NCI-H187 treated with DMSO at 0.1 percent for 48 hours (cell line): ENCODE measurements at places on chromosomes 5 and 9.

DNA sequence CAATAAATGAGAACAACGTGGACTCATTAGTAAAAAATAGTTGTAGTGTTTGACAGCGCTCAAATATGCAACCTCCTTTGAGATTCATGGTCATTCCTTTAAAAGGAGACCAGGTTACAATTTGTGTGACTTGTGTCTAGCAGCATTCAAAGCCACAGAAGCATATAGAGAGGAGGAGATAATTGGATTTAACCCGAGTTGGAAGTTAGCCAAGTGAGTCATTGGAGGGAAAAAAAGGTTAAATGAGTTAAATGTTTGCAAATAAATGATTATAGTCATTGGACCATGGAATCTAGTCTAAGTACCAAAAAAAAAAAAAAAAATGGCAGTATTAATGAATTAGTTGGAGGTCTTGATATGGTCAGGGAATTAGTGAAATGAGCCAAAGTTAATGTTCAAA, 90.9 kb downstream of the ITGA1 start:
- DNase-seq, result no peak

- DNase-seq, result no peak
Measured at GRCh38 chr9:127898433-127899127, 823 bp downstream of the ST6GALNAC6 start.

DNA sequence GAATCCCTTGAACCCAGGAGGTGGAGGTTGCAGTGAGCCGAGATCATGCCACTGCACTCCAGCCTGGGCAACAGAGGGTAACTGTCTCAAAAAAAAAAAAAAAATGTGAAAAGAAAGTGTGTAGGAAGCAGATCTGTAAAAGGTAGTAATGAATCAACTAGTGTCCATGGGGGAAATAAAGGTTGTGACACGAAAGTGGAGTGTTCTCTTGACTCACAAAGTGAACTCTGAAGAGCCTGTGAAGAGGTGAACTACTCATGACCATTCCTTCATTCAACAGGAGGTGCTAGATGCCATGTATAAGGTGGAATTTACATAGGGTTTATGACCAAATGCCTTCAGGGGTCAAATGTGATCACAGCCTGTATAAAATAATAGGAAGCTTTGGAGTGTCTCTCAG, 12.8 kb downstream of the IQGAP2 start:
- DNase-seq, result no peak

DNA sequence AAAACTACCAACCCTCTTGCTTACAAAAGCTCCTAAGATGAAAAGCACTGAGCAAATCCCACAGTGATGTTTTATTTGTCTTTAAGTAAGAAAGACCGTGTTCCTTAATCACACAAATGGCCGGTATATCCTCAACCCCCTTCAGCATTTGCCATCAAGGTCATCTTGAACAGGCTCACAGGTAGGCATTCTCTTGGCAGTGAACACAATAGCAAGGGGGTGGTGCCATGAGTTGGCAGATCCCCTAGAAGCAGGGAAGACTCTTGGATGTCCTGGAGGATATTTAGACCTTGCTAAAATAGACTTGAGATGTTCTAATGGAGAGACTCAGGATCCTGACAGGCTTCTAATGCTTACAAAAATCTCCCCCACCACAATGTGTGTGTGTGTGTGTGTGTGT, 323.0 kb downstream of the SPOCK1 start:
- DNase-seq, result no peak

DNA sequence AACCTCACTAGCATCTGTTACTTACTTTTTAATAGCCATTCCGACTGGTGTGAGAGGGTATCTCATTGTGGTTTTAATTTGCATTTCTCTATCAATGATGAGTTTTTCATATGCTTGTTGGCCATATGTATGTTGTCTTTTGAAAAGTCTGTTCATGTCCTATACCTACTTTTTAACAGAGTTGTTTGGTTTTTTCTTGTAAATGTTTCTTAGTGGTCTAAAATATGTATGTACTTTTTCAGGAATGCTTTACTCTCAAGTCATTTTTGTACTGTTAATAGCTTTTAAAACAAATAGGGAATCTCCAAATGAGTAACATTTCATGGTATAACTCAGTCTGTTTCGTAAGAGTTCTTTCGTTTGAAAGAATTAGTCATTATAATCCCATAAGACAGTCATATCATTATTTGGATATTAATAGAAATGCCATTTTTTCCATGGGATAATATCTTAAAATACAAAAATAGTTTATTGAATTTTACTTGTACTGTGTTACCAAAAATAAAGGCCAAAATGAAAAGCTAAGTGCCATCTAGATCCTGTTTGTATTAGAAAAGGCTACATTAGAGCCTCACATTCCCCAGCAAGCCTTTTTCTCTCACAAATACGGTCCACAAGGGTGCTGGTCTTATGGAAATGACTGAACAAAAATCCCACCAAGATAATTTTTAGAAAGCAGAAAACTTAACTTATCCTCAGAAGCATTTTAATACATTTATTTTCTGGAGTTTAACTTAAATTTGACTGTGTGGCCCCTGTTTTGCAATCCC, 247.7 kb downstream of the PJA2 start:
- DNase-seq, result no peak

DNA sequence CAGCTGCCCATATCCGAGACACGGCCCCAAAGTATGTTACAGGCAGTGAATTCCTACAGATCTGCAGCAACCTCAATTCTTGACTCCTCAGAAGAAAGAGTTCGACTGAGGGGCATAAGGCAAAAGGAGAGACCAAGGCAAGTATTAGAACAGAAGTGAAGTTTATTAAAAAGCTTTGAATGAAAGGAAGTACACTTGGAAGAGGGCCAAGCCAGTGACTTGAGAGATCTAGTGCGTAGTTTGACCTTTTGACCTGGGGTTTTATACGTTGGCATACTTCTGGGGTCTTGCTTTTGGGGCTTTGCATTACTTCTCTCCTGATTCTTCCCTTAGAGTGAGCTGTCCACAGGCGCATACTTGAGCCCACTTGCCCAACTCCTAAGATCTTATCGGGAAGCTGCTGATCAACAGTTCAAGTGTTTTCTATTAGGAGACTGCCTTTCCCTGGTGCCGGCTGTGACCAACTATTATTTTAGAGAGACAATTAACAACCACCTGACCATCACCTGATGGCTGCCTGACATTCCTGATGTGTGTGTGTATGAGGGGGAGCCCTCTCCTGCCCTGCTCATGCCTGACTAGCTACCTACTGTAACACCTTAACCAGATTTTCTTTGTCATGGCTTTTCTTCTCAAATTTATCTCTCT, 1.5 kb upstream of the DEPDC1B start:
- DNase-seq, result no peak

DNA sequence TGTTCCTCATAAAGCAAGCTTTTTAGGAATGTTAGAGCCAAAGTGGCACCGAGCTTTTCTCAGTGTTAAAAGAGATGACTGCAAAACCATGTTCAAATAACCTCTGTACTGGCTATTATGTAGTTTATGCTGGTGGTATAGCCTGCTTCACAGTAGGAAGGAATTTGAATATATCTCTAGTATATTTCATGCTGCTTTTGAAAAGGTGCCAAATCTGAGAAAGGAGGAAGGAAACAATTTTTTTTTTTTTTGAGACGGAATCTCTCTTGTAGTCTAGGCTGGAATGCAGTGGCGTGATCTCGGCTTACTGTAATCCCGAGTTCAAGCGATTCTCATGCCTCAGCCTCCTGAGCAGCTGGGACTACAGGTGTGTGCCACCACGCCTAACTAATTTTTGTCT, 13.5 kb downstream of the CREBRF start:
- DNase-seq, result no peak

DNA sequence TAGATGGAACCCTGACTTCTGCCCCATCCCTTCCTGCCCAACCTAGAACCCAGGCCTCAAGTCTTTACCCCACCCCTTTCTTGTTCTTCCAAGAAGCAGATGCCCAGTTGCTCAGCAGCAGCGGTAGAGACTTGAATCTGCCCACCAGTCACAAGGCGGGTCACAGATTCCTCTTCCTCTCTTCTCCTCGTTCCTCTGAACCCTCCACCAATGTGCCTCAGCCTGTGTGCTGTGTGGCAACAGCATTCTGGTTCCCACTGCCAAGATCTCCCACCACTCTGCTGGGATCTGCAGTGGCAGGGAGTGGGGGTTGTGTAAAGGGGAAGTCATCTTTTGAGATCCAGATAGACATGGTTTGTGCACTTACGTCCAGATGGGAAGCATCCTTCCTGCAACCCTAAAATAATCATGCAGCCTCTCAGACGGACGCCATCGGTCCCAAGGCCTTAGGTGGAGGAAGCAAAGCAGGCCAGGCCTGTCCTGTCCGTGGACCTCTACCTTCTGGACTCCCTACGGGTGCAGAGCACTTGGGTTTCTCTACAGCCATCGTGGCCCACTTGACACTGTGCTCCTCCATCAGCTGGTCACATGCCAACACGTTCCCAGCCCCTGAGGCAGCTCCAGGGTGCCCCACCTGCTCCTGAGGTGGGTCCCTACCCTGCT, 7.7 kb upstream of the RPL26L1 start:
- no peak for DNase-seq

DNA sequence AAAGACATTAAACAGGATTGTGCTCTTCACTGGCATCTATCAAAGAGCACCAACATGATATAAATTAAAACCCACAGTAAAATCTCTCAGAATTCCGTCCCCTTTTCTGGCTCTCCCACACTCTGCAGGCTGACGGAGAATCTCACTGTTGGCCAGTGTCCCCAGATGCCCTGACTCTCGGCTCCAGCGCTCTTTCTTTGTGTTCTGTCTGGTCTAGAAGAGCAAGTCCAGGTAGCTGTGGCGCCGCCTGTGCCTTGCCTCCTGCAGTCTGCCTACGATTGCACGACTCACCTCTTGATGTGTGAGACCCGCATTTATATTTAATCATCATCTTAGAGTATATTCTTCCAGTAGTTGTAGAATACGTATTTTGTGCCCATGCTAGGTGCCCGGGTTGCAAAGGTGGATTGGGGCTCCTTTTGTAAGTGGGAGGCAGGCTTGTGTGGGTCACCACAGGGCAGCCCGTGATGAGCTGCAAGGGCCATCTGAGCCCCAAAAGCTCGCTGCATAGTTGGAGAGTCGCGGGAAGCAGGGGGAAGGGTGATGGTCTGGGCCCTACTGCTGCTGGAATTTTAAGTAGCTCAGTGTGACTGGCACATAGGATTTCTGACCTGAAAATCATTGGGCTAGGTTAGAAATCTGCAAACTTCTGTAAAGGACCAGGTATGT, 55.6 kb downstream of the EHMT1 start:
- no peak for DNase-seq

- no peak for DNase-seq
Measured at GRCh38 chr9:37730256-37730655, 23.3 kb upstream of the TRMT10B start.

- no peak for DNase-seq
Measured at GRCh38 chr9:106932675-106933074, 69.7 kb downstream of the ZNF462 start.

- no peak for DNase-seq
Measured at GRCh38 chr5:67842806-67843205, 372.8 kb upstream of the PIK3R1 start.

GRCh38 chr5:136004436-136004835, 24.4 kb upstream of the TGFBI start:
- DNase-seq, result no peak

DNA sequence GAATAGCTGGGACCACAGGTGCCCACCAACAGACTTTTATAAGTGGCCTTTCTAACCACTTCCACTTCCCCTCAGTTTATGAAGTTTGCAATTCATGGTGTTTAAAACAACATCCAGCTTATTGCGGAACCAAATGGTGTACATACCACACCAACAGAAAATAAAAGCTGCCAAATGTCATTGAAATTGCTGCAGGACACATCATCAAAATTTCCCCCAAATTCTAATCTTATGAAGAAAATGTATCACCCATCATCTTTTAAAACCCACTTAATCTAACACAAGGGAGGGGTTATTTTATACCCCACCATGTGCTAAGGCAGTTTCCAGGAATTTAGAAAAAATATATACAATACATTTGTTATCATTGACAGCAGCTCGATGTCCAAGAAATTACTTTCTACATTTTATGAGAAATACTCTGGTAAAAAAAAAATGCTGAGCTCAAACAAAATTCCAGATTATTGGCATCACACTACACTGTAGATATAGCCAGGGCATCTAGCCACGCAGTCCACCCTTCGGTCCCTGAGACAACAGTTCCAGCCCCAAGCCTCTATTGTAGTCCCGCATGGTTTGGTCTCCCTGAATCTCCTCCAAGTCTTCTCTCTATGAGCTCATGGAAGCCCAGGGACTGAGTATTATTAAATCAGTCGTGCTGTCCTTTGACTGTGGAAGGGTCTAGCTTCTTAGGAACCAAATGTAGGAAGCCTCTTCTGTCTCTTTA, 372.8 kb upstream of the SLC30A5 start:
- no peak for DNase-seq

- DNase-seq, result no peak
Measured at GRCh38 chr5:2143646-2144353, 261.1 kb upstream of the IRX4 start.

- no peak for DNase-seq
Measured at GRCh38 chr5:122129306-122129705, at the start of gene ZNF474. ZNF474 (plus strand) TSS chr5:122129546; CDS start chr5:122151991, 22,445 bp downstream.

DNA sequence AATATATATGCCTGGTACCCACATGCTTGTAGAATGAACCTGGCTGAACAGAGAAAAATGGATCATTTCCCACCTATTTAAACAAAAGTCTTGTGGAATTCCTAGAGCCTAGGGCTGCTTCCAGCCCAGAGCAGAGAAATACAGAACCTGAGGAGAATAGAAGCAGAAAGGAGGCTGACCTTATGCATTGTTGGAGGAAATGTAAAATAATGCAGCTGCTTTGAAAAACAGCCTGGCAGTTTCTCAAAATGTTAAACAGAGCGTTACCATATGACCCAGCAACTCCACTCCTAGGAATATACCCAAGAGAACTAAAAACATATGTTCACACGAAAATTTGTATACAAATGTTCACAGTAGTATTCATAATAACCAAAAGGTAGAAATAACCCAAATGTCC, 15.1 kb downstream of the MAPKAP1 start:
- no peak for DNase-seq

GRCh38 chr9:114316605-114317230, 6.2 kb upstream of the ORM1 start:
- no peak for DNase-seq

GRCh38 chr5:919356-920000, 26.8 kb downstream of the TRIP13 start:
- no peak for DNase-seq

GRCh38 chr9:136624184-136624951, 38.3 kb upstream of the EGFL7 start:
- DNase-seq, result no peak

DNA sequence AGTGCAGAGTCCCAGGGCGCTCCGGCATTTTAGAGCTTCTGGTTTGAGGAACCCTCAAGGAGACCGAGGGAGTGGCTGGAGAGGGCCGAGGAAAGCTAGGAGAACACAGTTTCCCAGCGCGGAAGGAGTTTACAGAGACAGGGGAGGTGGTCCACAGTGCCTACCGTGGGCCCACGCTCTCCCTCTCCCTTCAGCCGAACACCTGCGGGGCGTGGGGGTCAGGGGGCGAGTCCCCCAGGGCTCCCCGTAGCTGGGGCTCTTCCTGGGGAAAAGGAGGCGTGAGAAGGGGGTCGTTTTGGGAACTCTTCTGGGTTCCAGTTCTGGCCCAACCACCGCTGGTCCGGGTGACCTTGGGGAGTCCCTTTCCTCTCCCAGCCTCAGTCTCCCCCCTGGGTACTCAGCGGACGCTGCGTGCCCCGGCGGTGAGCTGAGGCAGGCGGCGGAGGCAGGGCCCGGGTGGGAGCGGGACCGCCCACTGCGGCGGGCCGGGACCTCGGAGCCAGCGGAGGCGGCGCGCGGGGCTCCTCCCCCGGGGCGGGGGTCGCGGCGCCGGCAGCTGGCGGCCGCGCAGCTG, 368 bp upstream of the FRMPD1 start:
- no peak for DNase-seq
